ENCODE measurements at places on chromosomes 13 and 19.

DNA sequence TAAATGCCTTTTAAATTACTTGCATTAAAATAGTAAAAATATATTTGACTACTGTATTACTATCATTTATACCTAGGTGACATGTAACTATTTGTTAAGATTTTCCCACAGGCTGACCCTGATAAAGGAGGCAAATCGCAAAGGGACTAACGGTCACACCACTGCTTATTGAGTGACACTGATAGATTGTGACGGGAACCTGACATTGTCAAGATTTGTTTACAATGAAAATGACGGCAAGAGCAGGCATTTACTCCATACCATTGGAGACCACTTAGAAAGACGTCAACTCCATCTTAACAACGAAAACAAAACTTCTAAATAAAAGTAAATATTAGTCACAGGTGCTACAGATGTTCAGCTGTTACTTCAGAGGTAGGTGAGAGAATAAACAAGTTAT lies 289.0 kb downstream of the DACH1 start:
- no peak for DNase-seq

DNA sequence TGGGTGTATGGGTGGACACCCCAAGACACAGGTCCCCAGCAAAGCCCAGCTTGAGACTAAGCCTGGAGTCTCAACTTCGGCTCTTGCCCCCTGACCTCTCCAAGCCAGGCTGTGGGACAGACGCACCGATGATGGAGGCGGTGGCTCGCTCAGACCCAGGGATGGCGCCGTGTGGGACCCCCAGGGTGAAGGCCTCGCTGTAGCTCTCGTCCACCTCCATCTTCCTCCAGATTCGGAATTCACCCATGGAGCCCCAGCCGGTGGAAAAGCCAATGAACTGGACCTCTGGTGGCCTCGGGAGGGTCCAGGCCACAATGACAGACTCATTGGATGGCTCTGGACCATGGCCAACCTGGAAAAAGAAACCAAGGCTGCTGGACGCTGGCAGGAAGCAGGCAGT lies 39.1 kb downstream of the F2RL3 start:
- DNase-seq = no peak

- DNase-seq = peak; percentile 50
These were observed 4.3 kb downstream of the RUVBL2 start for GRCh38 chr19:48997972-48998371.

GRCh38 chr19:31148671-31149070 lies 200.6 kb downstream of the TSHZ3 start:
- no peak for DNase-seq

DNA sequence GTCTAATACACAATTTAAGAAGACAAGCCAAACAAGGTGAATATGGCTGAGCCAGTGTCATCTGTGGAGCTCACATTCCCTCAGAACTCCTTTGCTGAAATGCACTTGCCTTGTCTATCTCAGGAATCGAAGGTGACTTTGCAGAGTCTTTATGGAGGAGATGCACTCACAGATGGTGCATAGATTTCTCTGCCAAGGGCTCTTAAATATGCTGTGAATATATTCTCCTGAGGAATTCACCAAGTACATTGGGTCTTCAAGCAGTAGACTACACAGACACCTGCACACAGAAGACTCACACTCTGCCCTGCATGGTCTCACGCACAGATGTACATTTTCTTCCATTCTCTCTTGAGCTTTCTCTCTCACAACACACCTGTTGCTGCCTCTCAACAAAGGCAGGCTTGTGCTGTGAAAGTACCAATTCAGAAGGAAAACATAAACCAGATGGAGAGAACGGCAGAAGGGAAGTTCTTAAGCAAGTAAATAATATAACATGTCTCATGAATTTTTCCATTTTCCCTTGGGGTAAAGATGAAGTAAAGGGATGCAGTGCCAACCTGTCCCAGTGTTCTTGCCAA lies 174.7 kb downstream of the DLEU7 start:
- no peak for DNase-seq

DNA sequence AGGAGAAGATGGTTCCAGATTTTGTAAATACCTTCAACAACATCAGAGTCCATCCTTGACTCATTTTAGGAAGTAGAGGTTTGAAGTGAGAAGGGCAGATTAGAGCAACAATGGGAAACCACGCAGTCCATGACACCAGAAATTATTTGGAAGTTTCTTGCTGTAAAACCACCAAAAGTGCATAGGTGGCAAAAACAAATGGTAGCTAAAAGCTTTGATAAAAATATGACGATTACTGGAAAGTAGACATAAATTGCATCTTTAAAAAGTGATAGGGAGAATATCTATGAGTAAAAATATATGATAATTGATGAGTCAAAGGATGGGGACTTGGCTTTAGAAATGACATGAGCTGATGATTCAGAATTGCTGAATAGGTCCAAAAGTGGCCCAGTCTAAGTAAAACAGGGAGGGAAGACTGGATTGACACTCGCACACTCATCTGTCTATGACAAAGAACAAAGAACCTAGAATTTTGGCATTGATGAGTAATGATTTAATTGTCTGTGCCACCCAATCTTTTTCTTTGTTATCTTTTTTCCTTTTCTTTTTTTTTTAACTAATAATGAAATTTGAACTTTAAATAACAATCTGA lies 472.2 kb downstream of the MYO16 start:
- no peak for DNase-seq

- no peak for DNase-seq
These were observed 185.9 kb downstream of the ZNF536 start for GRCh38 chr19:30557927-30558557.

All from HFFc6 (cell line).